ENCODE measurements at places on chromosomes 1 and 21. TPM values are rescaled to one million over a fixed set of nuclear protein-coding genes. Genes with fewer than 3 reads are reported as not detected.

DNA sequence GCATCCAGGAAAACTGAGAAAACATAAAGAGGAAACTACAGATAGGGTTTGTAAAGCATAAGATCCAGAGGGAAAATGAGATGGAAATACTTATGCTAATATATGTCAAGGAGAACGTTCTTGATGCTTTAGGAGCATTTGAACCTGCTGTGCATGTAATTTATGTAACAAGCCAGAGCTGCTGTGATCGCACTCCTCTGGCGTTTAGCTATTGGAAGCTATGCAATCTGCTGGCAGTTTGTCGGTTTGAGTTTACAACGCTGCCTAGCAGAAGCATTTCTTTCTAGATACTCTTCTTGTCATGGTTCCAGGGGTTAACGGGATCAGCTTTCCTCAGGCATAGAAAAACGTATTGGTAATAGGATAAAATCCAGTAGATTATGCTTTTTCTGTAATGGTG lies 182.7 kb downstream of the KCNH1 start:
- H3K4me3 ChIP-seq: no peak overlapping the region
- DNase-seq: no peak
- H3K27ac ChIP-seq: no peak overlapping the region
- H3K4me1 ChIP-seq: no peaks in the 10 kb centered on the region
- no peaks in the 10 kb centered on the region for H3K36me3 ChIP-seq
- no peaks in the 10 kb centered on the region for H3K27me3 ChIP-seq

GRCh38 chr1:147781056-147781471 lies 20.7 kb upstream of the GJA5 start:
- no peak for DNase-seq

DNA sequence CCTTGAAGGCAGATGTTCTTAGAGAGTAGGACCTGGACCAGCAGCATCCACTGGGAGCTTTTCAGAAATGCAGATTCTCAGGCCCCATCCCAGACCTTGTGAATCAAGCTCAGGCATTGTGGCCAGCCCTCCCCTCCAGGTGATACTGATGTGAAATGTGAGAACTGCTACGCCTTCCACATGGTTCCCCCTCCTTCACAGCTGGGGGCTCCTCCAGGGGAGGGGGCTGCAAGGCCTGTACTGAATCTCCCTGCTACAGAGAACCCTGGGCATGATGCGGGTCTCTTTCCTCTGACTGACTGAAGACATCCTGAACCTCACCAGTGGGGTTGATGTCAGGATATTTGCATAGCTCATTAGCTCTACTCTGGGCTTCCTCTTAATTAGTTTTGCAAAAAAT lies 141.8 kb upstream of the CSF3R start:
- no peak overlapping the region for H3K4me3 ChIP-seq
- H3K4me1 ChIP-seq: no peaks in the 10 kb centered on the region
- no peaks in the 10 kb centered on the region for H3K27me3 ChIP-seq
- no peak for DNase-seq
- H3K36me3 ChIP-seq: no peaks in the 10 kb centered on the region

GRCh38 chr21:42691901-42692559 lies 38.6 kb downstream of the PDE9A start:
- H3K36me3 ChIP-seq: no peaks in the 10 kb centered on the region
- no peaks in the 10 kb centered on the region for H3K27me3 ChIP-seq
- DNase-seq: peak; percentile 11
- no peak overlapping the region for H3K4me3 ChIP-seq
- no peaks in the 10 kb centered on the region for H3K4me1 ChIP-seq

DNA sequence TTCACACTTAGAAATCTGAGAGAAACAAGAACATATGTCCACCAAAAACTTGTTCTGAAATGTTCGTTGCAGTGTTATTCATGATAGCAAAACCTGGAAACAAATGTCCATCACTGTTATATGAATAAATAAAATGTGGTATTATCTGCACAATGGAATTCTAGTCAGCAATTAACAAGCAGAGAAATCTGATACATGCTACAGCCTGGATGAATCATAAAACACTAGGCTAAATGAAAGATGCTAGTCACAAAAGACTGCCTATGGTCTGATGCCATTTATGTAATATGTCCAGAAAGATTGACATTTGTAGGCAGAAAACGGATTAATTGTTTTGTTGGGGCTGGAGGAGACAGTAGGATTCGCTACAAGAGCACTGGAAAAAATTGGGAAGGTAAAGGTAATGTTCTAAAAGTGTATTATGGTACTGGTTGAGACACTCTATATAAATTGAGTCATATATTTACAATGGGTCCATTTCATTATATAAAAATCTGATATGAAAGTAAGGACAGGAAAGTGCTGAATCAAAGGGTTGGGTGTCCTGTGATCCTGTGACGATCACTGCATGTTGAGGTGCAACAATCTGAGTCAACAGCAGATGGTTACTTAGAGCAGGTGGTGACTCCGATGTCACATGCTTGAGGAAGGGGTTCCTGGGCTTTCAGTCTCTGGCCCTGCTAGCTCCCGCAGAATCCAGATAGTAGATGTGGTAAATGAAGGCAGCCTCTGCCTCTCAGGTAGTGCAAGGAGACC lies 102.1 kb upstream of the NBPF4 start:
- no peak overlapping the region for H3K4me3 ChIP-seq
- H3K4me1 ChIP-seq: no peaks in the 10 kb centered on the region
- H3K36me3 ChIP-seq: no peaks in the 10 kb centered on the region

- H3K4me1 ChIP-seq: no peaks in the 10 kb centered on the region
- H3K27ac ChIP-seq: no peak overlapping the region
- H3K4me3 ChIP-seq: no peak overlapping the region
- no peaks in the 10 kb centered on the region for H3K36me3 ChIP-seq
Measured at GRCh38 chr1:201265756-201266155, 17.6 kb upstream of the PKP1 start.

GRCh38 chr1:175319112-175319911 lies 126.7 kb upstream of the KIAA0040 start:
- no peaks in the 10 kb centered on the region for H3K36me3 ChIP-seq
- no peak overlapping the region for H3K4me3 ChIP-seq
- peaks cover 13% of the 10 kb centered on the region for H3K4me1 ChIP-seq
- no peaks in the 10 kb centered on the region for H3K27me3 ChIP-seq

DNA sequence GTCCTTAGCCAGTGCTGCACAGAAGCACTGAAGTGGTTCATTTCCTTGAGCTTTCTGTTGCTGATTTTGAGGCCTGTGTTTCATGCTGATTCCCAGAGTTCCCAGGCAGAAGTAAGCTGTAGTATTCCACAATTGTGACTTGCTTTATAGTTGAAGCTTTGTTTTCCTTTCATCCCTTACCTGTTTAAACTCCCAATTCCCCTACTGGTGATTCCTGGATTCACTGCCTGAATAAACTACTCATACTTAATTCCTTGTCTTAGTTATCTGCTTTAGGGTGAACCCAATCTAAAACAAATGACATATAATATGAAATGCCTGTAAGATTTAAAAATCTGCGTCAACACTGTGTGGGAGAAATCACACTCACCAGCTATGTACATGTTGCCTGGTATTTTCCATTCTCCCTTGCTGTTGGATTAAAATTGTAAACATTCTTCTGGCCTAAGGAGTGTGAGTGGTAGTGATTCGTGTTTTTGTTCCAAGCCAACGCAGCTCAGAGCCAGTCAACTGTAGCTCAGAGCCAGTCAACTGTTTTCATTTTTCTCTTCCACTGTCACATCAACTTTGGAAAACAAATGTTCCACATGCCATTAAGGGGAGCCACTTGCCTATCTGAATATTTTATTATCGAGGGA lies 879.4 kb downstream of the MRPL39 start:
- H3K4me1 ChIP-seq: no peaks in the 10 kb centered on the region
- no peak for DNase-seq
- no peak overlapping the region for H3K4me3 ChIP-seq

DNA sequence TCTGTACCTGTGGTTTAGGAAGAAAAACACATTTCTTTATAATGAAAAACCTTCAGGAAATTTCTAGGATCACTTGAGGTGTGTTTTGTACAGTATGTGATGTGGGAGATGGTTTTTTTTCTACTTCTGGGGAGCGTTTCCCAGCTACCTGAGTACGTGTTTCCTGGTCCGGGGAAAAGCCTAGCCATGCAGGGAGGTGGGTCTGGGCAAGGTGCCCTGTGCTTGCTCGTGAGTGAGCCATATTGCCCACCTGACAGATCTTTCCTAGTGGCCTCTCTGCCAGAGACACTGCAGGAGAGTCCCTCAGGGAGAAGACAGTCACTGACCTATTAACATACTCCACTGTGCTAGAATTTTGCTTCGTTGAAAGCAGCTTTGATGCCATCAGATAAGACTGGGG lies 41.3 kb downstream of the TRPM2 start:
- H3K27ac ChIP-seq: no peak overlapping the region
- H3K4me1 ChIP-seq: no peaks in the 10 kb centered on the region
- H3K27me3 ChIP-seq: no peaks in the 10 kb centered on the region

LRRC53 gene
- not detected for total RNA-seq

RBM15 gene
- 36.1 TPM for total RNA-seq

DNAJC8 gene
- 67.3 TPM for total RNA-seq

ABCA4 gene
- 1.8 TPM for total RNA-seq

AADACL4 gene
- total RNA-seq: not detected
